ENCODE measurements at places on chromosomes 7 and 10.
A peak's percentile ranks its signal among the peaks of the same experiment; 100 is the strongest.

DNA sequence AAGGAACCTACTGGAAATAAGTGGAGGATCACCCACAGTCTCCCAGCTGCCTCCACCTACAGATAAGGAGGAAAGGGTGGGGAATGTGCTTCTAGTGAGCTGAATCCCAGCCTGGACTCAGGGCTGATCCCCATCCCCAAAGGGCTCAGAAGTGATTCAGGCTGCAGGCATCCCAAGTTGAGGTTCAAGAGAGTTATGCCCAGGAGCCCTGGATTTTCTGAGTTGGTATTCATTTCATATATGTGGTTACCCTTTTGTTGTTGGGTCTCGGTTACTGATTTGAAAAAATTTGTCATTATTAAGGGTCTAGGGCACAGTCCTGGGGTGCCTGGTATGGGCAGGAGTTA, 30.0 kb upstream of the SRGN start:
- DNase-seq, result no peak

DNA sequence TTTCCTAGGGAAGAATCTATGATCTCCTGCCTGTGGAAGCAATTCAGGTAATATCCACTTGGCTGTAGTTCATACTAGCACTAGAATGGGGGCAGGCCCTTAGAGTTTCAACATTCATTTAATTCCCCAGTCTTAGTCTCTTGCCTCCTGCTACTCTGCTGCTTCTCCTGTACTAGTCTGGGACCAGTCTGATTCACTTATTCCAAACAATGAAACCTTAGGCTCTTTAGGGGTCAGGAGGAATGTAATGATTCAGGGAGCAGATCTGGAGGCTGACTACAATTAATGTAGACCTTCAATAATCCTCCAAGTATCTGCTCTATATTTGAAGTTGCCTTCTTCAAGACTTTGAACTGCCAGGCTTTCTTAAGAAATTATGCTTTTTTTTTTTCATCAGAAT, 101.8 kb downstream of the GNAT3 start:
- DNase-seq, result no peak

DNA sequence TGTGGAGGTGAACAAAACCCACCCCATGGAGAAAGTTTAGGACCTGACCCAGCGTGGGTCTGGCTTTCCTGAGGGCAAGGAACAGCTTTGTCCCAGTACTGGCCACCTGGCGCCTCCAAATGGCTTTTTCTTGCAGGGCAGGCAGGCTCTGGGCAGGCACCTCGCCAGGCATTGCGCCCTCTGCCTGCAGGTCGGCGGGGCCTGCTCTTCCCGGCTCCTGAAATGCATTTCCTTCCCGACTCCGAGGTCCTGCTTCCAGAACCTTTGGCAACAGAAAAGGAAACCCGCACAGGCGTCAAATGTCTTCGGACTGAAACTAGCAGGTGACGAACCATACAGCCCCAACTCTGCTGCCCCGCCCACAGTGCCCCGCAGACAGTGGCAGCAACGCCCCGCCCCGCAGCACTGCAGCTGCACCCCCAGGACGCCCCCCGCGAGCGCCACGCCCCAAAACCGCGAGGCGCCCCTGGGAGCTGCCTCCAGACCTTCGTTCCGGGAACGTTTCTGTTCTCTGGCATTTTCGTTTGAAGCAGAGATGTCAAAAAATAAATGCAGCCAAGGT, 65.5 kb downstream of the C10orf143 start:
- DNase-seq, result peak; percentile 33

- DNase-seq, result no peak
These were observed 29.1 kb downstream of the TNRC18 start for GRCh38 chr7:5394264-5395105.

- DNase-seq, result no peak
These were observed 95.6 kb downstream of the GPR26 start for GRCh38 chr10:123761666-123762230.

GRCh38 chr7:4024133-4024532, 658.0 kb upstream of the FOXK1 start:
- no peak for DNase-seq

- DNase-seq, result no peak
These were observed 45.9 kb downstream of the COL1A2 start for GRCh38 chr7:94440451-94441039.

GRCh38 chr10:945778-946177, 14.3 kb upstream of the LARP4B start:
- DNase-seq, result no peak

- no peak for DNase-seq
These were observed 1.8 kb upstream of the PPIF start for GRCh38 chr10:79345241-79346011.

- DNase-seq, result no peak
These were observed 171.1 kb downstream of the ADRA2A start for GRCh38 chr10:111247781-111248389.

DNA sequence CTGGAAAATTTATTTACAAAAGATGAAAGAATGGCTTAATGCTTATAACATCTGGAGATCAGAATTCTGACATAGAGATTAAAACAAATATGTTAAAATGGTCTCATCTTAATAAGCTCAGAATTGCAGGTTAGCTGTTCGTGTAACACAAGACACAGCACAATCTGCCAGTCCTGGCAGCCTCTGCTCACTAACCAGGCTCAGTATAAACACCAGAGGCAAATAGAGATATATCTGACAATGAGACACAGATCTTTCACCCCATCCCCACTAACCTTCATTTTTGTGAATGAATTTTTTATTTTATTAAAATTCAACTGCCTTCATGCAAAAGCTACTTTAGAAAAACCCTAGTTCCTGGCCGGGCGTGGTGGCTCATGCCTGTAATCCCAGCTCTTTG, 51.8 kb downstream of the RELN start:
- no peak for DNase-seq

DNA sequence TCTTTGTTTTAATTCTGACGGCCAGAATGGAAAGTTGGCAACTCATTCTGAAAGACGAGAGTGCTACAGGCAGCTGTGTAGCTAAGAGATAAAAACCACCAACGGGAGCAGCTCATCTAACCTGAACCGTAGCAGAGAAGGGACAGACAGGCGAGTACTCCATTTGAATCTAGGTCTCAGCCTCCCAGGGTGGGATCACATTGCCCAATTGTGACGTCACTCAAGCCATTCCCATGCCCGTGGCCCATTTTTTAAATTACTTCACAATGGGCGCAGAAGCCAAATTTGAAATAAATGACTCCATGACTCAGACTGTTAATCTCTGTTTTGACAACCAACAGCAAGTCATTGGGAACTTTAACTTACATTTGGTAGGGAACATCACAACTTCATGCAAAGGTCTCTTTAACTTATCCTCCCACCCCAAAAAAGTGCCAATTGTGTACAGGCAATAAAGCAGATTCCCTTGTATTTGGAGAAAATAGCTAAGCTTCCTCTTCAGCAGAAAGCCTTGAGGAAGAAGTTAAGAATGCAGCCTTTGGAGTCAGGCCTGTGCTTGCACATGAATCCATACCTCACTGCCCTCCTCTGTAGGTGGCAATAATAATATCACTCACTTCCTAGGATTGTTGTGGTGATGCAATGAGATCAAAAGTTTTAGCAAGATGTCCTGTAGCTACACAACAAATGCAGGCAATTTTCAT, 93.2 kb upstream of the KIF5B start:
- DNase-seq, result no peak

DNA sequence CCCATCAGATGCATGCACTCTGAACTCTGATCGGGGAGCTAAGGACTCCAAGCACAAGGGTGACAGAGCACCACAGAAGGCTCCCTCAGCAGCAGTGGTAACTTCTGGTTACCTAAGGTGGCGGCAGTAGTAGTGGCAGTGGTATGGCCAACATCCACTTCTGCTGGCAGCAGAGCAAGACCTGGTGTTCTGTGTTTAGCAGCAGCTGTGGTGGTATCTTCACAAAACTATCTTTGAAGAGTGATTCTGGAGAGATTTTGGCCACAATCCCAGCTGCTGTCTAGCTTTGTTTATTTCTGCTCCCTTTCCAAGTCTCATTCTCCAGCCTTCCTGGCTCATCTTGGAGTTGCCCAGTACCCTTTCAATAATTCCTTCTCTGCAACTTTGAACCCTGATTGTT, 102.4 kb upstream of the LRGUK start:
- DNase-seq, result no peak

GRCh38 chr10:44020322-44021111, 364.4 kb downstream of the CXCL12 start:
- DNase-seq, result no peak

DNA sequence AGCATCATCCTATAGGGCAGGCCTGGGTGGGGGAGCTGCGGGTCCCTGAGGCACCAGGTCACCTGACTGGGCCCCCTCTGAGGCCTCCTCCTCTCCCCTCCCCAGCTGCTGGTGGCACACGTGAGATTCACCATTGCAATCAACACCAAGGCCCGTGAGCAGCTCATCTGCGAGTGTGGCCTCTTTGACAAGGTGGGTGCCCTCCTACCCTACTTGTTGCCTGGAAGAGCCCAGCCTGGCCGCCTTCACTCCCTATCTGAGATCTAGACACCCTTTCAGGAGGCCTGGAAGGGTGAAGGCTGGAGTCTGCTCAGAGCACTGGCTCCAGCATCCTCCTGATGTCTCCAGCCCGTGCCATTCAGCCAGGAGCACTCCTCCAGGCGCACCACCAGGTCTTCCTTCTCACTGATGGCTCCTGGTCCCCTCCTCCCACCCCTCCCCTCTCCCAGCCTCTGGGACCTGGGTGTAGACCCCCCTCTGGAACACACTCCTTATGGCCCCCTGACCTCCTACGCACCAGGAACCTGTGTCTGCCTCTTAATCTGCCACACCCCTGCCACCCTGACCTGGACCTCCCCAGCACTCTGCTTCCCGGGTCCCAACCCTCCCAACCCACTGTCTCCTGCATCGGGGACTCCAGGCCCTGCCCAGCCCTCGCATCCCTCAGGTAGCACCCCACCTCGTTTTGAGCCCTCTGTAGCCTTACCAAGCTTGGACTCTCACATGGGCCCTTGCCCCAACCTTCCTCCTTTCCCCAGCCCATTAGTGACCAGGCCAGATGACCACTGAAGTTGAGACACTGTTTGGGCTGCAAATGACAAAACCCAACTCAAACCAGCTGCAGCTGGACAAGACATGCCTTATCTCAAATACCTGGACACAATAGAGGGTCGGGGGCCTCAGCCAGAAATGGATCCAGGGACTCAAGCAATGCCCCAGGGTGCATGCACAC, 67.5 kb downstream of the ALOX5 start:
- DNase-seq, result no peak

- DNase-seq, result no peak
These were observed 473.9 kb downstream of the PLXNA4 start for GRCh38 chr7:132102391-132102790.

GRCh38 chr10:13087986-13088618, 11.9 kb upstream of the OPTN start:
- DNase-seq, result no peak

DNA sequence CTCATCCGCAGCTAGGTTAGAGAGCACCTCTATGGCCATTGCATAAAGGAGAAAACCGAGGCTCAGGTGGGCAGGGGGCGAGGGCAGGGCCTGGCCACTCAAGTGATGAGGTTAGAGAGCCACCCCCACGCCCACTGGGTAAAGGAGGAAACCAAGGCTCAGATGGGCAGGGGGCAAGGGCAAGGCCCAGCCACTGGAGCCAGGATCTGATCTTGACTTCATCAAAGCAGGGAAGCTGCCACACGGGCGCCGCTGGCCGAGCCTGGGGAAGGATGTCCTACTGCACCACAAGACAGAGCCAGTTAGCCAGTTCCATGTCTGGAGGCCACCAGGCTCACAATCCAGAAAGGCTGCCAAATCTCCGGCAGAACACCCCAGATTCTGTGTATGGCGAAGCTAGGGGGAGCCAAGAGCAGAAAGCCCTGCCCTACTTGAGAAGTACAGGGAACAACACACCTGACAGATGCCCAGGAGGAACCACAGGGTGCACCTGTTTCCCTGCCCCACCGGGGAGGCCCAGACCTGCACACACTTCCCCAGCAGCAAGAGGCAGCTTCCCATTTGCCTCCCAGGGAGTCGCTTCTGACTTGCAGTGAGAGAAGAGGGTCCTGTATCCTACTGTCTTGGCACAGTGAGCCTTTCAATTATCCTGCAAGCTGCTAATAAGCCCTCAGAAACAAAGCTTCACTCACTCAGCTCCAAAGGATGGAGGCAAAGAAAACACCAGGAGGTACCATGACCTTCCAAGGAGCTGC, 101.9 kb downstream of the TNS3 start:
- DNase-seq, result no peak

Data from NCI-H524 (cell line).